ENCODE measurements at places on chromosomes 11 and 22. TPM values are rescaled to one million over a fixed set of nuclear protein-coding genes. Genes with fewer than 3 reads are reported as not detected.

MYEOV gene
- total RNA-seq, result 0.37 TPM

PRR5L gene
- 9.0 TPM for total RNA-seq

SLC22A12 gene
- total RNA-seq, result not detected

DEUP1 gene
- 0.40 TPM for total RNA-seq

WBP2NL gene
- 1.5 TPM for total RNA-seq

OR52N4 gene
- total RNA-seq, result not detected

DNA sequence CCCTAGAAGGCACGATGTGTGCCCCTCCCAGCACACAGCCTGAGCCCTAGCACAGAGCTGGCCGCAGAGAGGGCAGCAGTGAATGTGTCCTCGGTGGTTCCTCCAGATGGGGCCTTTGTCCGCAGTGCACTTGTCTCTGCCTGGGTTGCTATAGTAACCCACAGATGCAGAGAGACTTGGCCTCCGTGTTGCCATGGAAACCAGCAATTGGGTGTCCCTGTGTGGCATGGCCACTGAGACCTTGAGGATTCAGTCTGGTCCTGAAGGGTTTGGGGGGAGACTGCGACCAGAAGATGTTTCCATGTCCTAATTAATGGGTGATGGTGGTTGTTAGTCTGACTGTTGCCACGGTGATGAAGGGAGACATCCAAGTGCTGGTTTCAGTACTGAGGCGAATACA is 42.6 kb upstream of the TUB start:
- no peak overlapping the region for H3K4me3 ChIP-seq
- no peak for DNase-seq
- H3K36me3 ChIP-seq, result no peaks in the 10 kb centered on the region
- H3K27ac ChIP-seq, result no peak overlapping the region
- no peaks in the 10 kb centered on the region for H3K27me3 ChIP-seq

DNA sequence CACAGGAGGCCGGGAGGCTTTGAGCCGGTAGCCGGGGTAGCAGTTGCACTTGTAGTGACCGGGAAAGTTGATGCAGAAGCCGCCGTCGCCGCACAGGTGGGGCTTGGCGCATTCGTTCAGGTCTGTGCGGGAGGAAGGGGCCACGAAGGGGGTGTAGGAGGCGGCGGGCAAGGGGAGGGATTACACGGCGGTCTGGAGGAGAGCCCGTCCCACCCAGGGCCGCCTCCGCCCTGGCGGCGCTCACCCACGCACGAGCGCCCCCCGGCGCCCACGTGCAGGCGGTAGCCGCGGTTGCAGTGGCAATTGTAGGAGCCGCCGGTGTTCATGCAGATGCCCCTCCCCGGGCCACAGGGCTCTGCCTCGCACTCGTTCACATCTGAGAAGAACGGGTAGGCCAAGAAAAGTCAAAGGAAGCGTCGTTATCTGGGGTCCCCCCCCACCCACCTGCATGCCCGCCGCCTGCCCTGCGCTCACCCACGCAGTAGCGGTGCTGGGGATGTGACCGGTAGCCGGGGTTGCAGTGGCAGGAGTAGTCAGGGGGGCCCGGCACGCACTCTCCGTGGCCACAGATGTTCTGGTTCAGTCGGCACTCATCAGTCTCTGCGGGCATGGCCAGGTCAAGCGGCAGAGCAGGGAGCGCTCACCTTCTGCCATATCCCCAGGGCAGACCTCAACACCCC is 10.6 kb downstream of the LTBP3 start:
- no peak overlapping the region for H3K4me3 ChIP-seq
- no peak for DNase-seq
- no peaks in the 10 kb centered on the region for H3K36me3 ChIP-seq
- H3K4me1 ChIP-seq, result no peaks in the 10 kb centered on the region
- H3K27ac ChIP-seq, result no peak overlapping the region

DNA sequence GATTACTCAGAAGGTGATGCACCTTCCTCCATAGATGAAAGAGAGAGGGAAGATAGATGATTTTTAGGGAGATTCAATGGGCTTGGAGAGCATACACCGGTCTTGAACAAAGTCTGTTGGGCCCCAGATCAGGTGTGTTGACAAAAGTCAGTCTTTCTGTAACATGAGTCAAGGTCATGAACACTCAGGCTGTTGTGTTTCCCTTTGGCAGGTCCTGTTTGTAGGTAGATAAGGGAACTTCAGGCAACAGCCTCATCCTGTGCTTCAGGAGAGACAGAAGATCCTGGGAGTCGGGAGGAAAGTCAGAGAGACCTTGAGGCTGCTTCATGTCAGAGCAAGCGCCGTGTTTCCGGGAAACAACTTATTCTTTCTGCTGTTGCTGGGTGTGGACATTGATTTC is 703.1 kb downstream of the BRD1 start:
- no peaks in the 10 kb centered on the region for H3K36me3 ChIP-seq
- no peaks in the 10 kb centered on the region for H3K4me1 ChIP-seq
- H3K27me3 ChIP-seq, result no peaks in the 10 kb centered on the region
- no peak overlapping the region for H3K4me3 ChIP-seq
- DNase-seq, result no peak
- no peak overlapping the region for H3K27ac ChIP-seq

GRCh38 chr22:35597692-35598395 is 19.3 kb downstream of the MB start:
- no peak overlapping the region for H3K4me3 ChIP-seq
- no peaks in the 10 kb centered on the region for H3K36me3 ChIP-seq
- no peak for DNase-seq
- H3K27ac ChIP-seq, result no peak overlapping the region

DNA sequence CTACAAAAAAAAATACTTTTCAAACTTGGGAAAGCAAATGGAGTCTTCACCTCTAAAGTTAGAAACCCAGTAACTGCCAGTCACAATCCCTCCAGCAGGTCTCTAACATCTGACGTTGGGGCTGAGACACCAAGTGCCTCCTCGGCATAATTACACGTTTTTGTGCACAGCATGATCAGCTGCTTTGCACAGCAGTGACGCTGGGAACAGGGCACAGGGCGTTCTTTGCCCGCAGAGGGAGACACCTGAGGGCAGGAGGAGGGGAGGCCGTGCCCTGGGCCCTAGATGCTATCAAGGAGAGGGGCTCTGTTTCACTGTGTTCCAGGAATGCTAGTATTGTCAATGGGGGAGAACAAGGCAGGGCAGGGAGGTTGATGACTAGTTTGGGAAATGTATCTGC is 120.1 kb downstream of the PARVA start:
- H3K27ac ChIP-seq, result no peak overlapping the region
- peaks cover 4% of the 10 kb centered on the region for H3K36me3 ChIP-seq
- no peak for DNase-seq
- H3K27me3 ChIP-seq, result no peaks in the 10 kb centered on the region

DNA sequence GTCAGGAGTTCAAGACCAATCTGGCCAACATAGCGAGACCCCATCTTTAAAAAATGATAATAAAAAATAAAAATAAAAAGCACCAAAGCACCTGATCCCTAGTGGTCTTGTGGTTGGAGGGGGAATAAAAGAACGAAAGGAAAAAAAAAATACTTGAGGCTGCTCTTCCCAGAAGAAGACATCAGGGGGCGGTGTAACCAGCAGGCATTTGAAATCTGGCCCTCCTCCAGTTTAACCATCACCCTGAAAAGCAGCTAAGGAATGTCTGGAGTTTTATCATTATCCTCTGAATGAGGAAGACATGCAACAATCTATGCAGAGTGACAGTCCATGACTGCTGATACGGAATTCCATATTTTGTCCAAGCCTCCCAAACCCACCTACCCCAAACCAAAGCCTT is 5.6 kb upstream of the KCTD17 start:
- H3K4me3 ChIP-seq, result no peak overlapping the region
- DNase-seq, result no peak
- H3K4me1 ChIP-seq, result no peaks in the 10 kb centered on the region

- peaks cover 4% of the 10 kb centered on the region for H3K36me3 ChIP-seq
- no peaks in the 10 kb centered on the region for H3K4me1 ChIP-seq
- DNase-seq, result no peak
- H3K27me3 ChIP-seq, result no peaks in the 10 kb centered on the region
- no peak overlapping the region for H3K27ac ChIP-seq
Observed at GRCh38 chr11:77351281-77351886, 49.9 kb upstream of the GDPD4 start.

GRCh38 chr11:17478070-17478469 is 1.4 kb upstream of the ABCC8 start:
- H3K4me3 ChIP-seq, result no peak overlapping the region
- H3K4me1 ChIP-seq, result no peaks in the 10 kb centered on the region
- H3K27ac ChIP-seq, result no peak overlapping the region
- no peak for DNase-seq

GRCh38 chr11:116504541-116505297 is 268.1 kb downstream of the BUD13 start:
- no peaks in the 10 kb centered on the region for H3K4me1 ChIP-seq
- no peak overlapping the region for H3K27ac ChIP-seq
- no peak overlapping the region for H3K4me3 ChIP-seq
- no peaks in the 10 kb centered on the region for H3K36me3 ChIP-seq
- DNase-seq, result no peak

- no peaks in the 10 kb centered on the region for H3K27me3 ChIP-seq
- no peak overlapping the region for H3K27ac ChIP-seq
Observed at GRCh38 chr11:34001557-34002064, 49.9 kb upstream of the CAPRIN1 start.

- no peaks in the 10 kb centered on the region for H3K36me3 ChIP-seq
- no peak overlapping the region for H3K27ac ChIP-seq
- no peaks in the 10 kb centered on the region for H3K27me3 ChIP-seq
- no peaks in the 10 kb centered on the region for H3K4me1 ChIP-seq
- DNase-seq, result no peak
Observed at GRCh38 chr11:8745431-8746253, 63.0 kb downstream of the RPL27A start.

DNA sequence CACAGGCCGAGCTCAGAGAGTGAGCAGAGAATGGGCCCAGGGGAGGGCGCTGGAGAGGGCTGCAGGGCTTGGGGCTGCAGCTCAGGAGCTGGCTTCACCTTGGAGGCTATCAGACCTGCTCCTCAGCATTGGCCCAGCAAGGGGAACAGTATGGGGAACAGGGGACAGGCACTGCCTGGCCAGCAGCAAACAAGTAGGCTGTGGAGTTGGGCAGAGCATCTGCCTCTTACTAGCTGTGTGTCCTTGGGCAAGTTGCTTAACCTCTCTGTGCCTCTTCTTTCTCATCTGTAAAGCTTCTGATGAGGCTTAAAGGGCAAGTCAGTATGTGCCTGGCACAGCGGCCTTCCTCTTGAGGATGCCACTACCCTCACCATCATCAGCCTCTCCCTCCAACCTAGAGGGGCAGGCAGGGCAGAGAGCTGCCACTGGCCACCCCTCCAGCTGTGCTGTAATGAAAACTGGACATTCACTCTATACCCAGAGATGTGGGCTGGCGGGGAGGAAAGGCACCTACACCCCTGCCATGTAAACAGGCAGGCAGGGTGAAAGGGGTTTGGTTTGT is 7.5 kb upstream of the CDKN1C start:
- H3K36me3 ChIP-seq, result no peaks in the 10 kb centered on the region
- H3K27ac ChIP-seq, result no peak overlapping the region
- H3K27me3 ChIP-seq, result no peaks in the 10 kb centered on the region
- H3K4me1 ChIP-seq, result peaks cover 17% of the 10 kb centered on the region

DNA sequence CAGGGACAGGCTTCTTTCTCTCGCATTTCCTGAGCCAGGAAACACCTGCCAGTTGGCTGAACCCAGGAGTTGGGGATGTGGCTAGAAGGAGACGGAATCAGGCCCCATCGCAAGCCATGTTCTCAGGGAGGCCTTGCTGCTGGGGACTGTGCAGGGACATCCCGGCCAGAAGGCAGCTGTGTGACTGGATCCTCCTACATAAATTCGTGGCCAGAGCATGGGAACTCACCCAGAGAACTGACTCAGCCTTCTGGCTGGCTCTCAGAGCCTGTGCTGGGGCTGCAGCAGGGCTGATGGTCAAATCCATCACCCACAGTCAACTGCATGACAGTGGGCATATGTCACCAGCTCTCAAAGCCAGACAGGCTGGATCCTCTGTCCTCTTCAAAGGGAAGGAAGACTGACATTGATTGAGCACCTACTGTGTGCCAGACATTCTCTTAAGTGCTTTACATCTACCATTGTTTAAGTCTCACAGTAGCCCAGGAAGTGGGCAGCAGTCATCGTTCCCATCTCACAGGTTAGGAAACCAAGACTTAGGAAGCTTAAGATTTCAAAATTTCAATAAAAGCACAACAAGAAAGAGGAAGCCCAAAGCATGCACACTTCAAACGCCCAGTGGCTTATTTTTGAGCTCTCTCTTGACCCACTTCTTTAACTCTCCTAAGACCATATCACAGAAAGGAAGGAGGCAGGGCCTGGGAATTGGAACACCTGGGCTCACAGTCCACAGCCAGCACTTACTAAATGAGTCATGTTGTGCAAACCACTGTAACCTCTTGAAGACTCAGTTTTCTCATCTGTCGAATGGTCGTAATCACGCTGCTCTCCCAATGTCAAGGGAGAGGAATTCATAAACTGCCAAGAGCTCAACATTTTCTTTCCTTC is 30.9 kb upstream of the CACNG2 start:
- no peaks in the 10 kb centered on the region for H3K4me1 ChIP-seq
- H3K4me3 ChIP-seq, result no peak overlapping the region
- H3K27me3 ChIP-seq, result no peaks in the 10 kb centered on the region

- no peak for DNase-seq
- peaks cover 7% of the 10 kb centered on the region for H3K4me1 ChIP-seq
- H3K27ac ChIP-seq, result no peak overlapping the region
- no peaks in the 10 kb centered on the region for H3K27me3 ChIP-seq
Observed at GRCh38 chr11:962688-963087, 37.0 kb downstream of the AP2A2 start.

DNA sequence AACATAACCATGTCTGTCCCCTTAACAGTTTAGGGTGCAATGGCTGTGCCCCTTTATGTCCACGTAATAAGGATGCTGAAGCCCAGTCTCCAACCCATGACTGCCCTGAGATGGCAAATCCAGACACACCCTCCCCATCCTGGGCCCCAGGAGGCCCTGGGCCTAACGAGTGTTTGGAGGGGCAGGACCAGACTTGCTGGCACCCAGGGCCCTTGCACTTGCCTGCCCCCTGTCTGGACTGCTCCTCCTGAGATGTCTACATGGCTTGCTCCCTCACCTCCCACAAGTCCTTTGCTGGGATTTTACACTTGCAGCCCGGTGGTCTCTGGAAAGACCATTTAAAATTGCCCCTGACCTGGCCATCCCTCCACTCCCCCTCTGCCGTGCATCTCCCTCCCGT is 132.2 kb upstream of the NECTIN1 start:
- no peak overlapping the region for H3K27ac ChIP-seq
- no peak for DNase-seq
- H3K4me3 ChIP-seq, result no peak overlapping the region
- H3K27me3 ChIP-seq, result no peaks in the 10 kb centered on the region
- H3K4me1 ChIP-seq, result no peaks in the 10 kb centered on the region
